Caki2 (cell line): ENCODE measurements at places on chromosomes 2 and 18.

DNA sequence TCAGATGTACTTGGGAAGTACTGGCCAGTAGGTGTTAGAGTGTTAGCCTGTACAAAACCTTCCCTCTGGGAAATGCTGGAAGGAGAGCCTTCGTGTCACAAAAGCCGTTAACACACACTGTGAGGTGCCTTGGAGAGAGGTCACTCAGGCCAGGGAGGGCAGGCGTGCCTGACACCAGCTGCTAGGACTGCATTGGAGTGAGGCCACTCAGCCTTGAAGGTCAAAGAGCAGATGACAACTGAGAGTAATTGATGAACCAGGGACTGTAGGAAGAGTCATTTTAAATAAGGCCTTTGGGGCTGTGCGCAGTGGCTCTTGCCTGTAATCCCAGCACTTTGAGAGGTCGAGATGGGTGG lies 45.4 kb downstream of the ASAP2 start:
- DNase-seq: no peak

- no peak for DNase-seq
Observed at GRCh38 chr2:126855606-126856005, 43.1 kb upstream of the TEX51 start.

GRCh38 chr2:69754633-69755032 lies 12.7 kb downstream of the ANXA4 start:
- DNase-seq: no peak

GRCh38 chr2:227413371-227413770 lies 25.6 kb upstream of the SCYGR1 start:
- no peak for DNase-seq

DNA sequence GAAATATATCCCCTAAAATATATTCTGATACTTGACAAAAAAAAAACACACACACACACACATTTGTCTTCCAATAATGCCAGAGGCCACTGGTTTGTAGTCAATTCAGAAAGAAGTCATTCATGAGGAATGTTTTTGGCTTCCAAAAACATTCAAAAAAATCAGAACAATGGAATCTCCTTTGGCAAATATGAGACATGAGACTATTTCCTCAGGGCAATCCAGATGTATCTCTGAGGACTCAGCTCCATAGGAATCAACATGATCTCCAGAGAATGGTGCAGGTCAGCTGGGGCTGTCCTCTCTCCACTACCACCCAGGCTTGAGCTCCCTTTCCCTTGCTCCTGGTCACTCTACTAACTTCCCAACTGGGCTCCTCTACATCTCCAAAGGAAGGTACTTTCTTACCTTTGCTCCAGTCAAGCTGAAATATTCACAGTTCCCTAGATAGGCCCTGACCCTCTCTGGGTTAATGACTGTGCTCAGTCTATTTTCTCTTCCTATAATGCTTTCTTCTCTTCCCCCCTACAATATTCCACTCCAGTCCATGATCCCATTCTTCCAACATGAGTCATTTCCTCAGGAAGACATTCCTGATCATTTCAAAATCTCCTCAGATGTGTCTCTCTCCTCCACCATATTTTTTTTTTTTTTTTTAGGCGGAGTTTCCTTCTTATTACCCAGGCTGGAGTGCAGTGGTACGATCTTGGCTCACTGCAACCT lies 145.3 kb downstream of the C1D start:
- DNase-seq: peak; percentile 56

DNA sequence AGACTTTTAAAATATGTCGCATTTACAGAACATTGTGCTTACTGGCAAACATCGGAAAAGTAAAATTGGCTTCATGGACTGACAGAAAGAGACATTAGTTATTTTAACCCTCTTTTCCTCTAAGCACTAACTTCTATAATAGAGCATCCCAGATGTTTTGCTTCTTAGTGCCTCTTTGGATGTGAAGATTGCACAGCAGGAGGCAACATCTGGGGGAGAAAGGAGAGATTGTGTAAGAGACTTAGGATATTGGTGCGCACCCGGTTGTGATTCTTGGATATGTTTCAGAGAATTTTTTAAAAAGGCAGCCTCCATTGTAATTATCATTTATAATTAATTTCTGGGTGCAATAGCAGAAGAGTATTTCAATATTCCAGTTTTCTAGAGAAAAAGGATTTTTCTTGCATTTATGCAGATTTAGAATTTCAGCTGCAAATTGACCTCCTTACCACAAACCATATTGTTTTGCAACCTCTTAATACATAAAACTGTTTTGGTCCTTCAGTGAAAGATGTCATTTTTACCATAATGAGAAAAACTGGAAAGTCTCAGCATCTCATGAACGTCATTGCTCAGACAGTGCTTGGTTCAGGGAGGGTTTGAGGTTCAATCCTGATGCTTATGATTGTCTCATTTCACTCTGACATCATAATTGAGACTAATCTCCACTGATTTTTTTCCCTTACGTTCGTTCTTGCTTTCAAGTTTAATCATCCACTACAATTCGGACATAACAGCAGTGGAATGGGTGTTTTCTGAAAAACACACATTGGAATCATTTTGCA lies 404.3 kb downstream of the ZNF521 start:
- no peak for DNase-seq

- DNase-seq: no peak
Observed at GRCh38 chr2:75516378-75517360, 44.1 kb downstream of the EVA1A start.
